ENCODE measurements at places on chromosomes 11 and 22.

DNA sequence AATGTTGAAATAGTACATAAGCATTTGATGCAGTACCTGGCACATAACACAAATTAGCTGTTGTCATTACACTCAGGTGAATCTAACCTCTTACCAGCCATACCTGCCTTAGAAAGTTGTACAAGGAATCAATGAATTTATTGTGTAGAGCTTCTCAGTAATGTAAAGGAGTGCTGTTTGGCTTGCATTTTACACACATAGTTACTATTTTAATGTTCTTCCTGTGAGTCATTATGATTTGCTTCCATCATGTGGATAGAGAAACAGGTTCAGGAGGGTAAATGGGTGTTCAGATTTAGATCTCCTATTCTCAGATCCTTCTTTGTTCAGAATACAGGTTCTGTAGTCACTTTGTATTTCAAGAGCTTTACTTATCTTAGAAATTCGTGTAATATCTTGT, 27.6 kb upstream of the RCE1 start:
- DNase-seq: no peak

DNA sequence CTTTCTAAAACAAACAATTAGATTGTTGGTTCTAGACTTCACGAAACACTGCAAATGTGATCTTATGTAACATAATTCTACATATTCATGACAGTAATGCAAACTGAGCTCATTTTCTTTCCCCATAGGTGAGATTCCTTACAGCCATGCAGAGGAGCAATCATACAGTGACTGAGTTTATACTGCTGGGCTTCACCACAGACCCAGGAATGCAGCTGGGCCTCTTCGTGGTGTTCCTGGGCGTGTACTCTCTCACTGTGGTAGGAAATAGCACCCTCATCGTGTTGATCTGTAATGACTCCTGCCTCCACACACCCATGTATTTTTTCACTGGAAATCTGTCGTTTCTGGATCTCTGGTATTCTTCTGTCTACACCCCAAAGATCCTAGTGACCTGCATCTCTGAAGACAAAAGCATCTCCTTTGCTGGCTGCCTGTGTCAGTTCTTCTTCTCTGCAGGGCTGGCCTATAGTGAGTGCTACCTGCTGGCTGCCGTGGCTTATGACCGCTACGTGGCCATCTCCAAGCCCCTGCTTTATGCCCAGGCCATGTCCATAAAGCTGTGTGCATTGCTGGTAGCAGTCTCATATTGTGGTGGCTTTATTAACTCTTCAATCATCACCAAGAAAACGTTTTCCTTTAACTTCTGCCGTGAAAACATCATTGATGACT, 1.5 kb downstream of the OR9G1 start:
- DNase-seq: no peak

- DNase-seq: no peak
These were observed 31.5 kb upstream of the MYO18B start for GRCh38 chr22:25710501-25710900.

- DNase-seq: no peak
These were observed 565 bp downstream of the GAS2L1 start for GRCh38 chr22:29306835-29307595.

GRCh38 chr11:62322524-62322923, 14.7 kb upstream of the ASRGL1 start:
- no peak for DNase-seq

DNA sequence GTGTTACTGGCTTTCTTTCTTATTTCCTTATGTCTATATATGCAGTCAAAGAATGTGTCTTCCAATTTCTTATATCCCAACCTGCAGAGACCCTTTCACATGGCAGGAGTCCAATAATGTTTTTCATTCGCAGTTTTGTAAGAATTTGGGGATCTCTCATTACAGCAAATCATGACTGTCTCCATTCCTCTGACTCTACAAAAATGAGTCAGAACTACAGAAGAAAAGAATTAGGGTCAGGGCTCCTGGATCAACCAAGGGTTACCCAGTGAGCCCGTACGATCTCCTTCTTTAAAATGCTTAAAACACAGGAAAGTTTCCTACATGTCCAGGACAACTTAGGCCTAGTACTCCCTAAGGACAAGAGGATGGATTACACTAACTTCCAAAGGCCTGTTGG, 42.2 kb downstream of the RPUSD4 start:
- DNase-seq: no peak

DNA sequence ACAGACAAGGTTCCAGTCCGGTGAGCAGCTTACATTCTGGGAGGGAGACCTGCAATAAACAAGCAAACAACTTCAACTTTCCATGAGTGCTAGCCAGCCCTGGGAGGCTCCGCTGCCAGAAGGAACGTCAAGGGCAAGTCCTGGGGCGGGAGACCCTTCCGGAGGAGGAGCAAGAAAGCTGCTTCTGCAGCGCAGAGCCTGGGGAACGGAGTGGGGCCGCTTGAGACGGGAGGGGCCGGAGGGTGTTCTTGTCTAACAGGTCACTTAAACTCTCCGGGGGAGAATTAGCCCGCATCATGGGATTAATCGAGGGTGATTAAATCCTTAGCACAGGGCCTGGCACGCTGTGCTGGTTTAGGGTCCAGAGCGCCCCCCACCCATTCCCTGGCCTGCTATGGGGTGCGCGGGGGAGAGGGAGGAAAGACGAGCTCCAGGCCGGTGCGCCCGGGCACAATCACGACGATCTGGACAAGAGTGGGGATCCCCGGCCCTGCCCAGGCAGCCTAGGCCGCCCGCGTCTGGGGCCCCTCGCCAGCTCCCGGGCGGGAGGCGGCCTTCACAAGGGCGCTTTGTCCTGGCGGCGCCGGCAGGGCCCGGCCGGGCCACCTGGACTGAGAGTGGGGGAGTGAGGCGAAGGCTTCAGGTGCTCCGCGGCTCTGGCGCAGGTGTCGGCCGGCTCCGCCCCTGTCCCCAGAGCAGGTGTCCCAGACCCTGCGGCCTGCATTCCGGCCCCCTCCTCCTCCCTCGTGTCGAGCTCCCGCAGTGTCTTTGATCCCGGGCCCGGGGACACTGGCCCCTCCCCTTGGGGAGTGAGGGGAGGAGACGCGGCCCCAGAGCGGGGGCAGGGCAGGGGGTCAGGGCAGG, 663 bp upstream of the LARGE2 start:
- DNase-seq: no peak

- no peak for DNase-seq
These were observed 9.2 kb downstream of the CLDN5 start for GRCh38 chr22:19514831-19515565.

DNA sequence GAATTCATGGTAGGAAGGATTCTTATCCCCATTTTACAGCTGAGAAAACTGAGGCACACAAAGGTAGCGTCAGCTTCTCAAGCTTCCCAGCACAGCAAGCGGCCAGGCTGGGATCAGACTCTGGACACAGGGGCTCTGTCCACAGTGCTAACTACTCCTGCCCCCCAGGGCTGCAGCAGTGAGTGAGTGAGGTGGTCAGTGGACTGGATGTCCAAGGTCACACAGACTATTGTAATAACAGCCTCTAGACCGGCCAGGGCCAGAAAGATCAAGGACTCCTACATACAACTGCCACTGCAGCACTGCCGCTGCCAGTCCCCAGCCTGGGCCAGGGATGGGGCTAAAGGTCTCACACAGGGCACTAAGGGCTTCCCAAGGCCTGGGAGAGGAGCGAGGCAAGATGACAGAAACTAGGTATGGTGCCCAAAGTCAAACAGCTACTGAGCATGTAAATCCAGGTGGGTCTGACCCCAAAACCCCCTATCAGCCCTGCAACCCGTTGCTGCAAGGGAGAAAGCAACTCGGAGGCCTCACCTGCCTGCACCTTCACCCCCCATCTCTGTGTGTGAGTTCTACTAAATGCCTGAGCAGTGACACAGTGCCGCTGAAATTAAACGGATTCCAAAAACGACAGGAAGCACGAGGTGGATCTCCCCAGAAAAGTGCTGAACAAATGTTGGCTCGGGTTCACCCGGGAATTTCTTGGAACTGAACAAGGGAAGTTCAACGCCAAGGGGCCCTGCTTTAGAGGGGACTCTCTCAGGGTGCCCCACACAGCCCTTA, 161.8 kb upstream of the GRK3 start:
- DNase-seq: no peak

DNA sequence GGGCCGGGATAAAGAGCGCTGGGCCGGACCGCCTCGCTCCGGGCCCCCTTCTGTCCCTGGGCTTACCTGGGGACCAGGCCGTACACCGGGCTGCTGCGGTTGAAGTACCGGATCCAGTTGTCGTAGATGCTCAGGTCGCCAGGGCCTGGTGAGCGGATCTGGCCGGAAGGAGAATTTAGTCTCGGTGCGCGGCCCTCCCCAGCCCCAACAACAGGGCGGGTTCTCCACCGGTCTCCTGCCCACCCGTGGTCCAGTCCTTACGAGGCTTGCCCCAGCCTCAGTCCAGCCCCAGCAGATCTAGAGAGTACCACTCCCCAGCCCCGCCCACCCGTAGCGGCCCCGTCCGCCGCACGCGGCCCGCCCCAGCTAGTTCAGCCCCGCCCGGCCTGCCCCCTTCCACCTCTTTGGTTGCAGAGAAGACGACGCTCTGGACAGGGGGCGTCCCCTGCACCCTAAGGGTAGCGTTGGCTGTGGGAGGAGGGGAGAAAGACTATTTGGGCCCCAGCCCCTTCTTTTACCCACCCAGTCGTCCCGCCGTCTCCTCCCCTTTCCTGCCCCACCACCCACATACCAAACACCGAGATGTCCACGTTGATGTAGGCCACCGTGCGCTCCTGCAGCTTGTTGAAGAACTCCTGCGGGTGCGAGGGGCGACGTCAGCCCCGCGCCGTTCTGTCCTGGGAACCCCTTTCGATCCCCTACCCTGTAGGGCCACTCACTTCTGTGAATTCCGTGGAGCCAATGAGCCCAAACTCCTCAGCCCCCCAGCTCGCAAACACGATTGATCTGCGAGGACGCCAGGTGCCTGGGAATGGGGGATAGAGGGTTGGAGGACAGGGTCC, 6.8 kb downstream of the SAC3D1 start:
- peak; percentile 25 for DNase-seq

GRCh38 chr22:48894064-48894671, 933.5 kb downstream of the BRD1 start:
- DNase-seq: no peak

- DNase-seq: no peak
These were observed 22.9 kb downstream of the TNKS1BP1 start for GRCh38 chr11:57301711-57302423.

GRCh38 chr22:40525250-40525884, 111.2 kb downstream of the MRTFA start:
- peak; percentile 69 for DNase-seq

- no peak for DNase-seq
These were observed 9.6 kb upstream of the KCNQ1OT1 start for GRCh38 chr11:2709429-2709828.

DNA sequence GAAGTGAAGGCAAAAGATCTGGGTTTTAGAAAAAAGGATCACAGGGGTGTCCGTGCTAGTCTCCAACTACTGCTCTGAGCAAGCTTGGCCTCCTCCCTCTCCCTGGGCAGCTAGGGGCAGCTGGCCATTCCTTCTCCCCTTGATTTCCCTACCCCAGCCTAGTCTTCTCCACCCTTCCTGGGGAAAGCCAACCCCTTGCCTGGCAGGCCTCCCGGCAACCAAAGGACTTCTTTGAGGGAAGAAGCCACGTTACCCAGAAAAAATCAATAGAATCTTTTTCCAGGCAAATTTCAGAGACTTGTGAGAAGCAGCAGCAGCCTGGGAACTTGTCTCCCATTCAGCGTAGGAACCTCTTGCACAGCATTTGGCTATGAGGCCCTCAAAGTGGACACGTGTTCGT, 91.5 kb downstream of the MIAT start:
- no peak for DNase-seq

DNA sequence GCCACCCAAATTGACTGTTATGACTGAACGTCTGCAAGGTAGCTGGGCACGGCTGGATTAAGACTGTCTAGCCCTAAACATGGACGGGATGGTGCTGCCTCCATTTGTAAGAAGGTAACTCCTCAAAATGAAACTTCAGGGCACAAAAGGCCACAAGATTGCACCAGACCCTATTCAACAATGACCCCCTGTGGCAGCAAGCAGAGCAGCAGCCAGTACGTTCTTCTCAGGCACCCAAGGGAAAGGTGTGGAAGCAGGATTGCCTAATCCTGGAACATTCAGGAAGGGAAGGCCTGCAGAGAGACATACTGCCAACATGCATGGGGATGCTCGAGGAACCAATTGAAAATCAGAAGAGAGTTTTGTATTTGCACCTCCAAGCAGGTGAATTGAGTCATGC, 4.5 kb upstream of the TBX10 start:
- no peak for DNase-seq

DNA sequence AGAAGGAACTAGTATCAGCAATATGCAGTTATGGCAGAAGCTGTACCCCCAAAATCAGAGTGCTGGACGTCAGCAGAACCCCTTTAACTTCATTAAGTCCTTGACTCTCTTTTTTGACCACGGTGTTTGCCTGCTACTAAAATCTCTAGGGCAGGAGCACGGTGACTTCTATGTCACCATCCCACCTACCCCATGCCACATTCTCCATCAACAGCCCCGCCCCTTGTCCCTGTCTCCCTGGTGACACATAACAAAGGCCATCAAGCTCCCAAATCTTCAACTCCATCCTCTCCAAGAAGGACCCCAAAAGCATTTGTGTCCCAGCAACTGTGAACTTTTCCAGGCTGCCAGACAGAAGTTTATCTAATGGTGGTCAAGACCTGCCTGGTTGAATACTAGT, 894 bp downstream of the ADA2 start:
- DNase-seq: no peak
